Colonic mucosa (tissue), 4 donors: ENCODE measurements at places on chromosomes 12 and 14. TPM values are rescaled to one million over a fixed set of nuclear protein-coding genes. Genes with fewer than 3 reads are reported as not detected.

- no peaks in the 10 kb centered on the region for H3K36me3 ChIP-seq
- no peak for DNase-seq
- H3K4me1 ChIP-seq, result peaks cover 8% of the 10 kb centered on the region
- no peak overlapping the region for H3K4me3 ChIP-seq
Observed at GRCh38 chr14:52349731-52350130, 35.6 kb downstream of the PTGER2 start.

The HRK gene
- total RNA-seq, result 0.19 TPM

GRCh38 chr12:119692997-119693396, 25.1 kb downstream of the PRKAB1 start:
- peak; percentile 84 for DNase-seq
- no peak overlapping the region for H3K4me3 ChIP-seq
- H3K4me1 ChIP-seq, result peaks cover 11% of the 10 kb centered on the region
- peak overlapping the region; percentile 86 for H3K27ac ChIP-seq
- no peaks in the 10 kb centered on the region for H3K27me3 ChIP-seq
- no peaks in the 10 kb centered on the region for H3K36me3 ChIP-seq

DNA sequence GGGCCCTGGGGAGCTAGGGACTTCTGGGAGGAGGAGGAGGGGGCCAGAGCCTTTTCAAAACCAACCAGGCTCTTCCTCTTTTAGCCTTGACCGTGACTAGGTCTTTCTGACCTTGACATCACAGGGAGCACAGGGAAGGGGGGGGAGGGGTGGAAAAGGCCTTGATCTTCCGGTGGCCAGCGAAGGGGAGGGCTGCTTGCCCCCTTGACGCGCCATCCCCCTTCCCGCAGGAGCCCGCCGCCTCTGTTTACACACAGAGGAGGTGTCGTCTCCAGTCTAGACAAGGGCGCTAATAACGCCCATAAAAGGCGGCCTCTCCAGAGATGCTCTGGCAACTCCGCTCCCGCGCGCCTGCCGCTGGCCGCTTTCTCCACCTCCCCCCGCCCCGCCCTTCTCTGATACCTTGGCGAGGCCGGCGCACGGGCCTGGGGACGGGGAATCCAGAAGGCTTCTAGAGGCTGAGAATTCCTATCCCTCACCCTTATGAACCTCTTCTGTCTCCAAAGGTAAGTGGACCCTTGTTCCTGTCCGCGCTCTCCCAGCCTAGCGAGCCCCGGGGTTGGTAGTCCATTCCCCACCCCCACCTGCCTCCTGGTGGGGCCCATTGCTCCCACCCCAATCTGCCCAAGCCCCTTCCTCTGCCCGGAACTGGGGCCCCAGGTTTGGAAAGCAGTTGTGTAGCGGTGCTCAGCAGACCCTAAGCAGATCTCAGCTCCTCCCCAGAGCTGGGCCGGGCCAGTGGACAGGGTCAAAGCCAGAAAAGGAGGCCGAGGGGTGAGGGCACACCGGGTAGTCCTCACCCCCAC, 4.9 kb upstream of the HOXC12 start:
- H3K36me3 ChIP-seq, result no peaks in the 10 kb centered on the region
- H3K27me3 ChIP-seq, result peaks cover 93% of the 10 kb centered on the region
- no peaks in the 10 kb centered on the region for H3K4me1 ChIP-seq
- H3K4me3 ChIP-seq, result no peak overlapping the region

GRCh38 chr12:46131732-46132469, 136.9 kb downstream of the SLC38A1 start:
- H3K27ac ChIP-seq, result no peak overlapping the region
- no peak overlapping the region for H3K4me3 ChIP-seq
- no peak for DNase-seq
- no peaks in the 10 kb centered on the region for H3K36me3 ChIP-seq
- no peaks in the 10 kb centered on the region for H3K4me1 ChIP-seq

- no peak overlapping the region for H3K4me3 ChIP-seq
- no peak overlapping the region for H3K27ac ChIP-seq
- no peaks in the 10 kb centered on the region for H3K4me1 ChIP-seq
- no peaks in the 10 kb centered on the region for H3K36me3 ChIP-seq
- DNase-seq, result no peak
- no peaks in the 10 kb centered on the region for H3K27me3 ChIP-seq
Observed at GRCh38 chr12:78403136-78403535, 461.4 kb upstream of the SYT1 start.

GRCh38 chr12:49304161-49304560, 9.2 kb downstream of the PRPH start:
- DNase-seq, result no peak
- H3K27ac ChIP-seq, result no peak overlapping the region
- H3K4me1 ChIP-seq, result no peaks in the 10 kb centered on the region
- H3K4me3 ChIP-seq, result no peak overlapping the region
- no peaks in the 10 kb centered on the region for H3K27me3 ChIP-seq
- H3K36me3 ChIP-seq, result no peaks in the 10 kb centered on the region

The KRT5 gene
- total RNA-seq, result not detected

The LIN7A gene
- 0.17 TPM for total RNA-seq

DNA sequence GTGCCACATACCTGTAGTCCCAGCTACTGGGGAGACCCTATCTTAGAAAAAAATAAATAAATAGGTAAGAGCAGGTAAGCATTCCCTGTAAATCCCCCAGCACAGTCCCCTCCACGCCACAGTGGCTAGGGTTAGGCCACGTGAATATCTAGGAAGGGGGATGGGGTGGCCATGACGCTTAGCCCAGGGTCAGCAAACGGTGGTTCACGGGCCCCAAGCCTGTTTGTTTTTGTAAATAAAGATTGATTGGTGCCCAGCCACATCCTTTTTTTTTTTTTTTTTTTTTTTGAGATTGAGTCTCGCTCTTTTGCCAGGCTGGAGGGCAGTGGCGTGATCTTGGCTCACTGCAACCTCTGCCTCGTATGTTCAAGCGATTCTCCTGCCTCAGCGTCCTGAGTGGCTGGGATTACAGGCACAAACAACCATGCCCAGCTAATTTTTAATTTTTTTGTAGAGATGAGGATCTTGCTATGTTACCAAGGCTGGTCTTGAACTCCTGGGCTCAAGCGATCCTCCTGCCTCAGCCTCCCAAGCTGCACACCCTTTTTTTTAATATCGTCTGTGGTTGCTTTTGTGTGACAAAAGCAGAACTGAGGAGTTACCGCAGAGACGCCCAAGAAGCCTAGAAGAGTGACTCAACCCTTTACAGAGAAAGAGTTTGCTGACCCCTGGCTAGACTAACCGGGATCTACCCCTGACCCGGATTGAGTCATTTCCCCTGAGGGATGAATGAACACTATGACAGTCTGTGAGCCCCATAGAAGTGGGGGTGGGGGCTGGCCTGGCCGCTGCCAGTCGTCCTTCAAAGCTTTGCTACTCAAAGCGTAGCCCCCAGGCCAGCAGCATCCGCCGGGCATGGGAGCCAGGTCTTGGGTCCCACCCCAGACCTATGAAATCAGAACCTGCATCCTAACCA, 113.7 kb upstream of the NCOR2 start:
- no peaks in the 10 kb centered on the region for H3K36me3 ChIP-seq
- H3K27ac ChIP-seq, result peak overlapping the region; percentile 53
- DNase-seq, result peak; percentile 42
- H3K4me1 ChIP-seq, result no peaks in the 10 kb centered on the region
- H3K27me3 ChIP-seq, result no peaks in the 10 kb centered on the region

DNA sequence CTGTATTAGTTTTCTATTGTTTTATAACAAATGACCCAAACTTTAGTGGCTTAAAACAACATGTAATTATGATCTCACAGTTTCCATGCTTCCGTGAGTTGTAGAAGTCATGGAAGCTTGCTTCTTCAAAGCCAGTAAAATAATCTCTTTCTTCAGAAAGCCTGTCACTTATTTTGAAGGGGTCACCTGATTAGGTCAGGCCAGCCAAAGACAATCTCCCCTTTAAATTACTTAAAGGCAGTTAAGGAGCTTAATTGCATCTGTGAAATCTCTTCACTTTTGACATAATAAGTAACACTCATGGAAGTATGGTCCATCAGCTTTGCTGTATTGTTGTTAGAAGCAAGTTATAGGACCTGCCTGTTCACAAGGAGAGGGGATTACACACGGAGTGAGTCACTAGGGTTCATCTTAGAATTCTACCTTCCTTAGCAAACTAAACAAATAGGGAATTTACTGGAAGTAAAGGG, 89.8 kb downstream of the FAR2 start:
- H3K27ac ChIP-seq, result no peak overlapping the region
- H3K27me3 ChIP-seq, result no peaks in the 10 kb centered on the region
- H3K36me3 ChIP-seq, result no peaks in the 10 kb centered on the region
- no peak for DNase-seq
- H3K4me1 ChIP-seq, result peaks cover 12% of the 10 kb centered on the region
- H3K4me3 ChIP-seq, result no peak overlapping the region

The CLBA1 gene
- 3.8 TPM for total RNA-seq

GRCh38 chr12:26195250-26195640, at the start of gene SSPN:
TSS of gene SSPN (plus strand) at chr12:26195573. CDS start at chr12:26195673, 100 bp downstream.
- no peaks in the 10 kb centered on the region for H3K27me3 ChIP-seq
- peak within 1 kb of the TSS; percentile 59 for H3K4me3 ChIP-seq
- H3K4me1 ChIP-seq, result no peaks in the 10 kb centered on the region
- peak within 1 kb of the TSS; percentile 65 for H3K27ac ChIP-seq
- DNase-seq, result peak; percentile 56

DNA sequence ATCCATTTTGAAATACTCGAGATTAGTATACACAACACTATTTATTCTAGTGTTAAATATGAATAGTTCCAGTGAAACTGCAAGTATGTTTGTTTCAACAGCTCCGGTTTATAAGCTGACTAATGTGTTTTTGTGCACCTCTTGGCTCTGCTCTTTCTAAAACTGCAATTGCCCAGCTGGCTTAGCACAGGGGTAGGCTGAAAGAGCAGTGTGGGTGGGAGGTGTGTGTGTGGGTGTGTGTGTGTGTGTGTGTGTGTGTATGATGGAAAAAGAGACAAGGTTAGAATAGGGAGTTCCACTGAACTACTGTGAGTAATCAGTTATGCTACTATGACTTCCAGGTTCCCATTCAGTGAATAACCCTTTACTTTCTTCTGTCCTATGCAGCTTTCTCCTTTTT, 37.8 kb upstream of the DDHD1 start:
- H3K4me3 ChIP-seq, result no peak overlapping the region
- no peak for DNase-seq
- H3K27me3 ChIP-seq, result no peaks in the 10 kb centered on the region
- H3K27ac ChIP-seq, result no peak overlapping the region
- no peaks in the 10 kb centered on the region for H3K4me1 ChIP-seq

The RNASE2 gene
- total RNA-seq, result 1.1 TPM

The RD3L gene
- not detected for total RNA-seq

The ANKS1B gene
- 3.3 TPM for total RNA-seq

- H3K4me1 ChIP-seq, result no peaks in the 10 kb centered on the region
- no peak overlapping the region for H3K27ac ChIP-seq
- H3K36me3 ChIP-seq, result no peaks in the 10 kb centered on the region
- H3K4me3 ChIP-seq, result no peak overlapping the region
- H3K27me3 ChIP-seq, result no peaks in the 10 kb centered on the region
- no peak for DNase-seq
Observed at GRCh38 chr12:91926848-91927247, 218.8 kb downstream of the BTG1 start.

- no peaks in the 10 kb centered on the region for H3K27me3 ChIP-seq
- no peaks in the 10 kb centered on the region for H3K36me3 ChIP-seq
- no peaks in the 10 kb centered on the region for H3K4me1 ChIP-seq
- DNase-seq, result no peak
Observed at GRCh38 chr12:45675534-45675933, 54.0 kb upstream of the ARID2 start.

- DNase-seq, result peak; percentile 53
- H3K36me3 ChIP-seq, result no peaks in the 10 kb centered on the region
- no peak overlapping the region for H3K4me3 ChIP-seq
- H3K4me1 ChIP-seq, result peaks cover 11% of the 10 kb centered on the region
- peak overlapping the region; percentile 54 for H3K27ac ChIP-seq
Observed at GRCh38 chr12:108838194-108839017, 19.0 kb downstream of the SSH1 start.

DNA sequence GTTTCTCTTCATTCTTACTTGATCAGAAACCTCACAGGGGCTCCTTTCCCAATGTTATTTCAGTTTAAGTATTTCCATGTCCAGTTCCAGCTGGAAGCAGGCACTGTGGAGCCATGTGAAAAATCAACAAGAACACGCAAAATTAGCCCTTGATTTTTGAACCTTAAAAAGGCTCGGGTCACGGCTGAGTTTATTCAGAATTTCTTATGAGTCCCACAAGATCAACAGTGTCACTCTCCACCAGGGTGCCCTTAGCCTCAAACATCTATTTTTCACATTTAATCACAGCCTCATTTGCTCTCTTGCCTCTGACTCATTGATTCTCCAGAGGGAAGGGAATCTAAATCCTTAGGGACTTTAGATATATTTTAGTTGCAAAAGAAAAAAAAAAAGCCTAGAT, 157.7 kb upstream of the AVPR1A start:
- no peak overlapping the region for H3K4me3 ChIP-seq
- no peak overlapping the region for H3K27ac ChIP-seq
- no peak for DNase-seq
- H3K4me1 ChIP-seq, result no peaks in the 10 kb centered on the region
- H3K36me3 ChIP-seq, result no peaks in the 10 kb centered on the region
- no peaks in the 10 kb centered on the region for H3K27me3 ChIP-seq

The COCH gene
- total RNA-seq, result 2.4 TPM

GRCh38 chr14:35134329-35135123, 12.2 kb downstream of the PRORP start:
- H3K27ac ChIP-seq, result no peak overlapping the region
- no peak overlapping the region for H3K4me3 ChIP-seq
- DNase-seq, result no peak
- no peaks in the 10 kb centered on the region for H3K36me3 ChIP-seq
- H3K4me1 ChIP-seq, result no peaks in the 10 kb centered on the region

GRCh38 chr12:6758506-6759095, 5.7 kb upstream of the MLF2 start:
- no peaks in the 10 kb centered on the region for H3K36me3 ChIP-seq
- no peak overlapping the region for H3K27ac ChIP-seq
- H3K27me3 ChIP-seq, result no peaks in the 10 kb centered on the region
- DNase-seq, result no peak
- H3K4me3 ChIP-seq, result no peak overlapping the region

The PRICKLE1 gene
- total RNA-seq, result 2.9 TPM

The KCNH5 gene
- not detected for total RNA-seq

The FLRT2 gene
- total RNA-seq, result 2.1 TPM

- no peaks in the 10 kb centered on the region for H3K36me3 ChIP-seq
- no peaks in the 10 kb centered on the region for H3K4me1 ChIP-seq
- no peak overlapping the region for H3K4me3 ChIP-seq
- DNase-seq, result no peak
- no peak overlapping the region for H3K27ac ChIP-seq
- no peaks in the 10 kb centered on the region for H3K27me3 ChIP-seq
Observed at GRCh38 chr12:7797698-7798398, 8.6 kb downstream of the NANOG start.

The FSCB gene
- total RNA-seq, result not detected

GRCh38 chr12:20350495-20350894, 17.8 kb upstream of the PDE3A start:
- H3K4me3 ChIP-seq, result no peak overlapping the region
- H3K36me3 ChIP-seq, result no peaks in the 10 kb centered on the region
- no peaks in the 10 kb centered on the region for H3K4me1 ChIP-seq
- no peak for DNase-seq
- no peaks in the 10 kb centered on the region for H3K27me3 ChIP-seq
